T-helper 17 cell (primary cell): ENCODE measurements at places on chromosomes 11 and 22.

DNA sequence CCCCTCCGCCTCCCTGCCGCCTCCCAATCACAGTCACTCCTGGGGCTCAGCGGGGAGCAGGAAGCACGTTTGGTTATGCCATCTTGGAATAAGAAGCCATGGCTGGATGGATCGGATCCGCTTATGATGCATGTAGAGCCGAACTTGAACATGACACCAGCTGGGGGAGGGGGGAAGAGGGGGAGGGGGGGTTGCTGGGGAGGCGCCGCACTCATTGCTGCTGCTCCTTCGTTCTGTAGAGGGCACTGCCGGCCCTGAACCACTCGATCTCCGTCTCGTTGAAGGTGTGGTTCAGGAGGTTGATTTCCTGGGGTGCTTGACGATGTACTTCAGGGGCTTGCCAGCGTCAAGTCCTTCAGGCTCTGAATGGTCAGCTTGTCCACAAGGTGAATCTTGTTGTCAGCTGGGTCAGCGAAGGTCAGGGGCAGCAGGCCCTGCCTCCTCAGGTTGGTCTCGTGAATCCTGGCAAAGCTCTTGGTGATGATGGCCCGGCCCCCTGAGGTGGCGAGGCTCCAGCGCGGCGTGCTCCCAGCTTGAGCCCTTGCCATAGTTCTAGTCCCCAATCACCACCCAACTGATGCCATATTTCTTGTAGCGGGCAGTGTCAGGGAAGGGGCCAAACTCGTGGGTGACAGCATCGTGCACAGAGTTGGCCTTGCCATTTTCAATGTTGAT is 476.9 kb upstream of the ISX start:
- DNase-seq = no peak

- peak; percentile 32 for DNase-seq
These were observed 17.5 kb downstream of the ATG16L2 start for GRCh38 chr11:72831521-72832300.

DNA sequence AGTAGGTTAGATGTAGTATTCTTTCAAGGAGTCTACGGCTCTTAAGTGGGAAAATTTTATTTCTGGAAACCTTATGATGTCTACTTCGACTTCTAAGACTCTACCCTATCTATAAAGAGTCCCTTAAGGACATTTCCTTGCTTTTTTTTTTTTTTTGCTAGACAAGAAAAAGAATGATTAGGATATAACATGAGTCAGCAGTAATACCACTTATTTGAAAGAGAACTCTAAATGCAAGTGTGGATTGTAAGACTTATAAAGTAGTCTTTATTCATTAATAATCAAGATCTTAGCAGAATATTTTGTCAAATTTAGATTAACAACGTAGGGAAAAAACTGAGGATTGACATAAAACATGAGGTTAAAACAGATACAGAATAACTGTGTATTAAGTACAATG is 71.0 kb downstream of the DKK3 start:
- no peak for DNase-seq

DNA sequence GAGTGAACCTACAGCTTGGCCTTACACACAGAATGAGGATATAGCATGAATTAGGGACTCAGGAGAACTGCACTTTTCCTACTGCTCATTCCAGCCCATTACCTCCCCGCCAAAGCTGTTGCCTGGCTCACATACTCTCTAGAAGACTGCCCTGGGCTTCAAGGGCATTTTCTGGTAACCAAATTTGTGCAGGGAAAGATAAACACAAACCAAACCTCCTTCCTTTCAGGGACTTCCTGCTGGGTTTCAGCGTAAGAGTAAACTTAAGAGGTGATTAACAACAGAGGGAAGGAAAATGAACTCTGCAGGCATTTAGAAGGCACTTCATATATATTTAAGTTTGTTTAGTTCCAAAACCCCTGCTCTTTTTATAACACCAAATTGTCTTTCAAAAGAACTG is 194.9 kb downstream of the SWAP70 start:
- no peak for DNase-seq

- no peak for DNase-seq
These were observed 26.9 kb upstream of the ALKBH3 start for GRCh38 chr11:43853781-43854180.

DNA sequence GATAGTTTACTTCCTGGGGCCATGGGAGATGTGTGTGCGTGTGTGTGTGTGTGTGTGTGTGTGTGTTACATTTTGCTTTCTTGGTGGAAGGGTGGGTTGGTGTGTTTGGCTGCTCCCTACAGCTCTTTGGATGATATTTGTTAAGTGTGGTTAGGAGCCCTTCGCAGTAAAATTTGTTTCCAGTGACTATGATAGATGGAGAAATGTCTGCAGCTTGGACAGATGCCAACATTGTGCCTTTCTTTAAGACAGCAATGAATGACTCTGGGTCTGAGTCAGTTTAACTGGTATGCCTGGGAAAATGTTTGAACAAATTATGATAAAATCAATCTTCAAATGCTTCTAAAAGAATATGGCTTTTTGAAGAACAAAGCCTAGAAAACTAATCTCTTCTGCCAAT is 102.7 kb upstream of the TRPC6 start:
- DNase-seq = no peak

GRCh38 chr11:68584991-68585524 is 99.3 kb upstream of the GAL start:
- DNase-seq = no peak

GRCh38 chr22:35452351-35452781 is 52.4 kb downstream of the MCM5 start:
- DNase-seq = no peak

DNA sequence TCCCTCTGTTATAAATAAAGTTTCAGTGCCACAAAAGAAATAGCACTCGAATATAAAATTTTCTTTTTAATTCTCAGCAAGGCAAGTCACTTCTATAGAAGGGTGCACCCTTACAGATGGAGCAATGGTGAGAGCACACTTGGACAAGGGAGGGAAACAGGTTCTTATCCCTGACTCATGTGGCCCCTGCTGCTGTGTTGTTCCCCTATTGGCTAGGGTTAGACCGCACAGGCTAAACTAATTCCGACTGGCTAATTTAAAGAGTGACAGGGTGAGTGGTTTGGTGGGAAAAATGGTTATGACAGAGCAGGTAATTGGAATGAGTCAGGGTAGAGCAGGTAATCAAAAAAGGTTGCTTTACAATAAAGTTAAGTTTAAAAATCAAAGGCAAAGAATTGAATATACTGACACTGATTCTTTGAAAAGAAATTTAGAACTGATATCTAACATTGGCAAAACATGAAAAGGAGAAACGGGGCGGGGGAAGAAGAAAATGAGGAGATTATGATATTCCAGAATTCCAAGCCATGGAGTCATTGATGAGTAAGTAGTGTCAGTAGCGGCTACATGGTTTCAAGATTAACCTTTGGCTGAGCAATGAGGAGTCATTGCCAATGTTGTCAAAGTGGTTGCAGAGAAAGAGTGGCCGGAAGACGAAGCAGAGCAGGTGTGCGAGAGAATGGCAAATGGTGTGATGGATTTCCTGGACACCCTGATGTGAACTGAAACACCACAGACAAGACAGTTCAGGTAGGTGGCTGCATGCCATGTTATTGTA is 48.4 kb upstream of the MRGPRX1 start:
- DNase-seq = no peak

DNA sequence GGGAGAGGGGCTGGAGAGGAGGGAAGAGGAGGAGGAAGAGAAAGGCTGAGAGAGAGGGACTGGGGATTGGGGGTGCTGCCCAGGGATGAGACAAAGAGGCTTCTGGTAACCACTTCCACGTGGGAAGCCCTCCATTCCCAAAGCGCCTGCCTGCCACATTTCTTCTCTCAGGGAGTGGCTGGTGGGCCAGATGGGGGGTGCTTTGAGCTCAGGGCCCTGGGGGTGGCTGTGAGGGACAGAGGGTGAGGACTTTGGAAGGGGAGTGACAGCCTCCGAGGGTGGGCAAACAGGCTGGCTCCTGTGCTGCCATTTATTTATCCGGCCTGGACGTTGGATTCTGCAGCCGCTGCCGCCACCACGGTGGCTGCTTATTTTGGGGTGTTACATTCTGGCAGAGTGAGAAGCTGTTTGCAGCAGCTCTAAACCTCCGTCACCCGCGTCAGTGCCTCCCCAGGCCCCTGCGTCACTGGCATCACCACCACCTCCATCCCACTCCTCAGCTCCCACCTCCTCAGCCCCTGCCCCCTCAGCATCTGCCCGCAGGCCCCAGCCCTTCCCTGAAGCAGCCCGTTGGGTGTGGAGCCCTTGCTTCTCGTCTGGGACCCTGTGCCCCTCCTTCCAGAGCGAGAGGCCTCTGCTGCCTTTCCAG is 1.6 kb downstream of the RTN4RL2 start:
- DNase-seq = no peak

DNA sequence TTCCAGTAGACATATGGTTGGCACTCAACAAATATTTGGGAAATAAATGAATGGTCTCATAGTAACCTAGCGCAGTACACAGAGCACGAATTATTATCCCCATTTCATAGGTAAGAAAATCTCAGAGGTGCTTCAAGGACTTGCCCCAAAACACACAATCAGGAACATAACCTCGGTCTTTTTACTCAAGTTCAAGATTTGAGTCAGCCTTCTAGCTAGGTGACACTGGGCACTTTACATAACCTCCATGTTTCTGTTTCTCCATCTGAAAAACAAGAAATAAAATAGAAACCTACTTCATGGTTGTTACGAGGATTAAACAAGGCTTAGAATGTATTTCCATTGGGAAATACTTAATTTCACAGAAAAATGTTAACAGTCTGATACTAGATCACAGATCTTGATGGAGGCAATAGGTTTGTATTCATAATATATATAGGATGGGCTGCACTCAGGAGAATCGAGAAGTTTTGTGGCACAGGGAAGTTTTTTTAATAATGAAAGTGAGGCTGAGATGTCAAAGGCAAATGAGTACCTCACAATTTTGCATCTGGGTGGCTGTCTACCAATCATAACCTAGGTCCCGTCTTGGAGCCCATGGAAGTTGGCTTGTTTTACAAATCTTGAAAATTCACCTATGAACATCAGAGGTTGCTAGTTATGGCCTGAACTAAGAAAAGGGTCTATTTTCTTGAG is 147.4 kb upstream of the ZC3H12C start:
- no peak for DNase-seq

GRCh38 chr11:131300439-131300717 is 70.0 kb upstream of the NTM start:
- no peak for DNase-seq

- DNase-seq = no peak
These were observed 2.1 kb upstream of the NEAT1 start for GRCh38 chr11:65420506-65420905.

DNA sequence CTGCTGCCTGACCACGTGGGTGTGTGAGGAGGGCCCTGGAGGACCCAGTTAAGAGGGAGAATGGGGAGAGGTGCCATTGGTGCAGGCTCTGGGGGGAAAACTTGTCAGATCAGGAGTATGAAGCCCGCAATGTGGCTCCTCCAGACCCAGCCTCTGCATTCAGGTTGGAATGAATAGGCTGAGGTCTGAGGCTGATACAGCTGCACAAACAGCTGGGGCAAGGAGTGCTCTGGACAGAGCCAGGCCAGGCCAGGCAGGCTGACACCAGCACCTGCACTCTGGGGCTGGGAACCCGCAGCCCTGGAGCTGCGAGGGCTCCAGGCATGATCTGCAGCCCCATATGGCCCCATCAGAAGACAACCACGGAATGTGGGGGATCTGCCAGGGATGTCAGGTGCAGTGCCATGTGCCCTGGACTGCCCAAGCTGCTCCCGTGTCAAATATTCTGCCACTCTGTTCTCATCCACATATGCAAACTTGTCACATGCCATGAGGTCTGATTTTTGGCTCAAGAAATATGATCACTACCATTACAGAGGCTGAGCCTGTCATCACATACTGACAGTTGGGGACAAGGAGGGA is 27.2 kb upstream of the KCNJ11 start:
- no peak for DNase-seq

GRCh38 chr11:46075168-46075567 is 46.1 kb downstream of the PHF21A start:
- no peak for DNase-seq

DNA sequence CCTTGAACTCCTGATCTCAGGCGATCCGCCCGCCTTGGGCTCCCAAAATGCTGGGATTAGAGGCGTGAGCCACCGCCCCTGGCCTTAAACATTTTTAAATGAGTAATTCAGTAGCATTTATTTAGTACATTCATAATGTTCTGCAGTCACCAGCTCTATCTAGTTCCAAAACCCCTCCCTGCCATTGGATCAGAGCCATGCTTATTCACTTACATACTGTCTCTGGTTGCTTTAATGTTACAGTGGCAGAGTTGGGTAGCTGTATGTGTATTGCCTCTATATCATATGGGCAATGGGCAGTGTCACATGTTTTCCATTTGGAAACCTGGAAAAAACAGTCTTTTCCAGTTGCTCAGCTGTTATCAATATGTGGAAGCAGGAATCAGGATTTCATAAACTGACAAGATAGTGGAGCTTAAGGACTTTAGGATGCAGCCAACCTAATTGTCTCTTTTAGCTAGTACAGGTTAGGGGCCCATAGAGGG is 10.5 kb downstream of the COA4 start:
- no peak for DNase-seq

GRCh38 chr22:39309881-39310714 is 9.3 kb downstream of the RPL3 start:
- no peak for DNase-seq
